Stimulated activated CD8-positive, alpha-beta memory T cell treated with anti-CD3 and anti-CD28 coated beads, Interleukin-12 subunit alpha, Interleukin-12 subunit beta, amount 100 ng/mL, for 1 hour (primary cell): ENCODE measurements at places on chromosomes 4 and X.
A peak's percentile ranks its signal among the peaks of the same experiment; 100 is the strongest.

GRCh38 chr4:2304877-2305561, 43.1 kb upstream of the MXD4 start:
- no peak for DNase-seq

GRCh38 chr4:138775890-138776289, 239.7 kb upstream of the NOCT start:
- no peak for DNase-seq

DNA sequence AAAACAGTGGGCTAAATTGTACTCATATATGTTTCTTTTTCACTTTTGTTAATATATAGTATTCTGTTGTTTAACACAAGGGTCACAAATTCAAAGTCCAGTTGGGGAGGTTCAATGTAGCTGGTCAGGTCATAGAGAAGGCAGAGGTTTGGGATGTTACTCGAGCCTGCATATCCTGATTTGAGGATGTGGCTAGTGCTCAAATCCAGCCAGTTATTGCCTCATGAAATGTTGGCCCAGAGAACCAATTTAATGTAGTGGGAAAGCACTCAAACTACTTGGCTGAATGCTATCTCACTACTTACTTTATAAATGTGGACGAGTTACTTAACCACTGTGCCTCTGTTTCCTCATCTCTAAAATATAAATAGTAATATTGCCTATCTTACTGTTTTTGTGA, 12.5 kb downstream of the USO1 start:
- no peak for DNase-seq

DNA sequence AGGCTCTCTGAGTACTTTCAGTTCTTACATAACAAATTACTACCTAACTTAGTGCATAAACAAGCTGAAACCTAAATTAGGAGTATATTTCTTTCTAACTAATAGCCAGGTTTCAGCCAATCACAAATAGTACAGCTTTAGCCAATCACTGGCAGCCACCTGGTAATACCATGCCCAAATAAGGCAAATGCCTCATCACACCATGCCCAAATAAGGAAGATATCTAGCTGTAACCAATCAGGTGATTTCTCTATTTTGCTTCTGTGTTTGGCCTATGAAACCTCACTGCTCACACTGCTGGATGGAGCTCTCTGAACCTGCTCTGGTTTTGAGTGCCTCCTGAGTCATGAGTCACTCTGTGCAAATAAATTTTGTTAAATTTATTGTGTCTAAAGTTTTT, 113.5 kb downstream of the DDIT4L start:
- DNase-seq = no peak

GRCh38 chr4:113633467-113633866, 128.1 kb downstream of the CAMK2D start:
- no peak for DNase-seq

- peak; percentile 18 for DNase-seq
Observed at GRCh38 chrX:7083468-7084396, 63.8 kb upstream of the STS start.

DNA sequence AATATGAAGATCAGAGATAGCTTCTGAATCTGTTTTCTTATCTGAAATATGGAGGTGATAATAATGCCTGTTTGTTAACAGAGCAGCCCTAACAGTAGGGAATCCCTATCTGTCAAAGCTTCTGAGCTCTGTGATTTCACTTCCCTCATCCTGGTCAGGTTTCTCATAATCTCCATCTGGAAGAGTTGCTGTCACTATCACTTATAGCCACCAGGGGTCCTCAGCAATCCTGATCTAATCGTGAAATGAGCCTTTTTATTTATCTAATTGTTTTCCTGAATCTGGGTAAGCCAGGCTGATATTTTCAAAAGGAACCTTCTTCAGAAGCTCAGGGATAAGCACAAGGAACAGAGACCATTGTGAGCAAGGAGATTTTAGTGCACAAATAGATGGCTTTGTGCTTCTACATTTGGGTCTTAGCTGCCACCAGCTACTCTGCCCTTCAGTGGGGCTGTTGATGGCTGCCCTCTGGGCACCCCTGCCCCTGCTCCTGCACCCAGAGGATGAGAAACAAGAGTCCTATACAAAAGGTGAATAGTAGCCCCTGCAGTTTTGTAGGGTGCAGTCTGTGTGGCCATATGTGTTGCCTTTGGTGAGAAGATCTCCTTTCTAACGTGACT, 196.4 kb upstream of the RADX start:
- DNase-seq = no peak

GRCh38 chr4:81449015-81449414, 22.7 kb downstream of the RASGEF1B start:
- no peak for DNase-seq

DNA sequence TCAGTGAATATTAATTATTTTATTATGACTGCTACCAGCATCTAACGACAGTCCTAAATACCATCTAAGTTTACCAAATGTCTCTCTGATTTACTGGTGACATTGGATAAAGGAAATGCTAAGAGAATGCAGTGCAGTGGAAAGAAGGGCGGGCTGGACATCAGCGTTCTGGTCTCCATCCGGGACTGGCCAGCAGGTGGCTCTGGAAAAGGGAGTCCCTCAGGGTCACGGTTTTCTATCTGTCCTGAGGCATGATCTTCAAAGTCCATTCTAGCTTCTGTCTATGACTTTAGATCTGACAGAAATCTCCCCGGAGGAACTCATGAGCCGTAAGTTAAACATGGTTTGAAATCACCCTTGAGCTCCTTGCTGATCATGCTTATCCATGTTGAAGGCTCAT, 3.3 kb downstream of the TRIM2 start:
- DNase-seq = no peak

DNA sequence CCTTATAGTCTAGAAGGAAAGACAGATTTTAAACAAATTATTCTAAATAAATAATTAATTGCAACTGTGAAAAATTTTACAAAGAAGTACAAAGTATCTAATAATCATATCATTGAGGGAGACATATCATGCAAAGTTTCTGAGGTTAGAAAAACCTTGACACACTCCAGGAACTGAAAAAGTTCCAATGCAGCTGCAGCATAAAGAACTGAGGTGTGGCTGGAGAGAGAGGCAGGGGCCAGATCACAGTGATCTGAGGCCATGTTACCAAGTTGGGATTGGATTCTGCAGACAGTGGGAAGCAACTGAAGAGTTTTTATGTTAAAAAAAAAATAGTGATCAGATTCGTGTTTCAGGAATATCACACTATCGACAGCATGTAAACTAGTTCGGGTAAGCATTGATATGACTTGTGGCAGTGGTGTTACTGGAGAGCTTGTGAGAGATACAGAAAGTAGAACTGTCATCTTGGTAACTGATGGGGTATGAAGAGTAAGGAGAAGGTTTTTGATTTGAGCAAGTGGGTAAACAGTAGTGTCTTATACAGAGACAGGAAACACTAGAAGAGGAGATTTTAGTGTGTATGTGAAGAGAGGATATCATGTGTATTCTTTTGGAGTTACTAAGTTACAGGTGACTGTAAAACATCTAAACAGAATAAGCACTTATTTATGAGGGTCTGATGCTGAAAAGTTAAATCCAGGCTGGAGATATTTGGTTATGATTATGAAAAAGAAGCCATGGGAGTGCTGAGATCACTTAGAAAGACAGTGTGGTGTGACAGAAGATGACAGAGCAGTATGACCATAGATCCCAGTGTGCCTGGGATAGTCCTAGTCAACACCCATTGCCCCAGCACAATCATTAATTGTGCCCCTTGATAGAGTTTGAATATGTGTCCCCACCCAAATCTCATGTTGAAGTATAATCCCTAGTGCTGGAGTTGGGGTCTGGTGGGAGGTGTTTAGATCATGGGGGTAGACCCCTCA, 15.6 kb upstream of the SPRY1 start:
- no peak for DNase-seq

GRCh38 chr4:153111426-153112040, 92.7 kb upstream of the TRIM2 start:
- no peak for DNase-seq

GRCh38 chrX:136170139-136170800, 22.9 kb downstream of the FHL1 start:
- DNase-seq = no peak

DNA sequence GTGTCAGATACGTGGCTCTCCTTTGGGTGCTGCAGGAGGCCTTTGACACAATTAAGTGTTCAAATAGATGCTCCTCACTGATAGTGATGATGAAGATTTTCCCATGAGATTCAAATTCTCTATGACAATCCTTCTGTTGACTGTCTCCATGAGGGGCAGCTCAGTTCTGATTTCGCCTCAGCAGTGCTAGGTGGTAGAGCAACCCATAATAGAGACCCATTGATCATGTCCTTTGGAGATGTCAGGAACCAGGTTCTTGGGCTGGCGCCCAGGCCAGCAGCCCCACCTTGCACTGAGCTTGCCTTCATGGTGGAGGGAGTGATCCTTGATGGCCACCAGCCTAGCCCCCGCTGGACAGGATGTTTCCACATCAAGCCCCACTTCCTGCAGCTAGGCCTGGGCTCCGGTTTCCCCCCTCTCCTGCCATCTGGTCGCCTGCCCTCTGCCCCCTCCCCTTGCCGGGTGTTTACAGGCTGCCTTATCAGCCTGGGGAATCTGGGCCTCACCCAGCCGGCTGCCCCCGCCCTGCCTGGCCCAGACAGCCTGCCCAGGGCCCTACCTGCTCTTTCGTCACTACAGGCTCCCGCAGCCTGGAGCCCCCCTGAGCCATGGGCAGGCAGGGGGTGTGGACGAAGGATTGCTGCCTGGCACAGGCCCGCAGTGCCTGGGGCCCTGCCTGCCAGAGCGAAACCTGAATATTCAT, 12.6 kb downstream of the ELF4 start:
- no peak for DNase-seq

GRCh38 chr4:824461-825062, 1.4 kb downstream of the CPLX1 start:
- DNase-seq = no peak

DNA sequence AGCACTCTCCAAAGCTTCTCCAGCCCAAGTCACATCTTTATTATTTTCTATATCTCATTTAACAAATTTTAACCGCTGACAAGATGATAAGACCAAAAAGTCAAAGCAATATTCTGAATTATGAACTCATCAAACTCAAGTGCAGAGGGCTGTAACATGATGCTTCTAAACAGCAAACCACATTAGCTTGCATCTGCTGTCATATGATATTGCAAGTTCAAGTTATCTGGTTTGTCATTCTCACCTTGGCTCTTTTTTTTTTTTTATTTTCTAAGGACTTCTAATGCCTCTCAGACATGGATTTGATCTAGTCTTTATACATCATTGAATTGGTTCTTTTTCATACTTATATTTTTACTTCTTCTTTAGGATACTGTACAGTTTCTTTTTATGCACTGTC, 93.4 kb downstream of the SLC10A7 start:
- DNase-seq = no peak

DNA sequence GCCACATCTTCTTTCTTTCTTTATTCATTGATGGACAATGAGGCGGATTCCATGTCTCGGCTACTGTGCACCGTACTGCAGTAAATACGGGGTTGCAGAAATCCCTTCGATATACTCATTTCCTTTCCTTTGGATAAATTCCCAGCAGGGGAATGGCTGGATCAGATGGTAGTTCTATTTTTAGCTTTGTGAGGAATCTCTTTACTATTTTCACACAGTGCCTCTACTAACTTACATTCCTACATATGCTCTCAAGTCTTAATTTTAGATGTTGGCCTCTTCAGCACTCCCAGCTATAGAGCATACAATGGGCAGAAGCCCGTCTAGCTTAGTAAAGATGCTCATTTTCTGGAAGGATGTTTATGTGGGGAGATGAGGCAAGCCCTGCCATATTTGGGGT, 317.4 kb downstream of the ASMT start:
- DNase-seq = no peak

GRCh38 chrX:116010939-116011338, 159.6 kb upstream of the AGTR2 start:
- DNase-seq = no peak

DNA sequence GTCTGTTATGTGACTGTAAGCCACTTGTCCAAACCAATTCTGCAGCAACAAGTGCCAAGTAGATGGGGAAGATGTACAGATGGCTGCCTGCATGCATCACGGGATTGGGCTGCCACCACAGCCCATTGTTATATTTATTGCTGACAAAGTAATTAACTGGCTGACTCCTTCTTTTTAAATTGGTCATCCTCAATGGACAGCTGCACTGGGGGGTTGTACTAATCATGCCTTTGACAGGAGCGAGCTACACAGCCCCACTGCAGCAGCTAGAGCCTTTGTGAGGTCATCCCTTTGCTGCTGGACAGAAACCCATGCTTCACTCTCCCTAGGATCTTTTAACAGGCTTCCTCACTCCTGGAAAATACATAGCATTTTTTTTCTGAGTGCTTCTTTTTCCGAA, 146.7 kb upstream of the CXXC4 start:
- no peak for DNase-seq

DNA sequence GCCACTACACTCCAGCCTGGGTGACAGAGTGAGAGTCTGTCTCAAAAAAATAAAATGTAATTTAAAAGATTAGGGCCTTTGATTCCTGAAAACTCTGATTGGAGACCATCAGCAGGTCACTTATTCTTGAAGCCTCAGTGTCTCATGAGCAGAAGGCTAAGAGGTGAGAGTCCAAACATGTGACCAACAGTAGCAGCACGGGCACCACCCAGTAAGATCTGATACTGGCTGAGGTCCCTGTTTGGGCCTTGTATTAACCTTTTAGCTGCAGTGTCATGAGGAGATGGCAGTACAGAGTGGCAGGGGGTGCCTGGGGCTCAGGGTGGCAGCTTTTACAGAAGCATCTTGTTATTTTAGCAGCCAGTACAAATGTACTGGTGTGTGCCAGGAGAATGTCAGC, 89.3 kb downstream of the FHDC1 start:
- no peak for DNase-seq

DNA sequence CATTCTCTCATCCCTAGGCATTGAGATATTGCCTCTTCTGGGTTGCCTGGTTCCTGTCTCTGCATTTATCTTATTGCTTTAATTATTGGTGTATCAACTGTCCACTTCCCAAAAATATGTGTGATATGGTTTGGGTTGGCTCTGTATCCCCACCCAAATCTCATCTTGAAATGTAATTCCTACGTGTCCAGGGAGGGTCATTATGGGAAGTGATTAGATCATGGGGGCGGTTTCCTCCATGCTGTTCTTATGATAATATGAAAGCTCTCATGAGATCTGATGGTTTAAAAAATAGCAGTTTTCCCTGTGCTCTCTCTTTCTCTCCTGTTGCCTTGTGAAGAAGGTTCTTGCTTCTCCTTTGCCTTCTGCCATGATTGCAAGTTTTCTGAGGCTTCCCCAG, 308.3 kb upstream of the HS3ST1 start:
- DNase-seq = no peak

- no peak for DNase-seq
Observed at GRCh38 chr4:69075061-69075792, 21.0 kb upstream of the UGT2B7 start.

GRCh38 chrX:106952538-106952937, 32.3 kb downstream of the CLDN2 start:
- no peak for DNase-seq

- no peak for DNase-seq
Observed at GRCh38 chr4:6340446-6341015, 70.9 kb downstream of the WFS1 start.

- DNase-seq = no peak
Observed at GRCh38 chrX:38220024-38220414, 652 bp downstream of the SRPX start.

- no peak for DNase-seq
Observed at GRCh38 chrX:71632923-71633657, 14.8 kb upstream of the CXCR3 start.

GRCh38 chrX:12349201-12349600, 210.9 kb downstream of the FRMPD4 start:
- DNase-seq = no peak
